ENCODE measurements at places on chromosomes 12 and 14.

GRCh38 chr12:130288206-130288605 lies 49.5 kb upstream of the PIWIL1 start:
- DNase-seq: no peak

- DNase-seq: peak; percentile 58
Observed at GRCh38 chr12:94074980-94075629, 73.3 kb upstream of the PLXNC1 start.

DNA sequence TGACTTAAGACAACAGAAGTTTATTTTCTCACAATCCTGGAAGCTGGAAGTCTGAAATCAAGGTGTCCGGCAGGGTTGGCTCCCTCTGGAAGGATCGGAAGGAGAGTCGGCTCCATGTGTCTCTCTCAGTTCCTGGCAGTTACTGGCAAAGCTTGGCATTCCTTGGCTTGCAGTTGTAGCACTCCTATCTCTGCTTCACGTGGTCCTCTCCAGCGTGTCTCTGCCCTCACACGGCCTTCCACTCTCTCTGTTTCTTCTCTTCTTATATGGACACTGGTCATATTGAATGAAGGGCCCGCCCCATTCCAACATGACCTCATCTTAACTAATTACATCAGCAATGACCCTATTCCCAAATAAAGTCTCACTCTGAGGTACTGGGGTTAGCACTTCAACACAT lies 60.1 kb upstream of the TUNAR start:
- no peak for DNase-seq

- no peak for DNase-seq
Observed at GRCh38 chr12:94832780-94833681, 170.5 kb downstream of the NDUFA12 start.

GRCh38 chr14:22566845-22567244 lies 22.2 kb downstream of the DAD1 start:
- DNase-seq: no peak

DNA sequence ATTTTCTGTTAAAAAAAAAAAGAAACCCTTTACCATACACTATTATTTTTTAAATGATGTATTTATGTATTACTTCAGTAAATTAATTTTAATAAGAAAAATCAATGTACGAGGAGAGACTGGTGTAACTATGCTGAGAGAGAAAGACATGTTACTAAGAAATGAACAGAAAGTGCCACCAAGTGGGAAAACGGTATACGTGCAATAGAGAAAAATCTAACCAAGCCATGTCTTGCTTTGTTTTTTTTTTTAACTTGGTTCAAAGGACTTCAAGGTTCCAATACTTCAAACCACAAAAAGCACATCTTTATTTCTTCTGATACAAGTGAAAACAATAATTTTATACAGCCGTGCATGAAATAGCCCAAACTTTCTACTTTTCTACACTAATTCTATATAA lies 22.9 kb downstream of the NDUFA12 start:
- no peak for DNase-seq

GRCh38 chr14:74202113-74202512 lies 37.1 kb upstream of the VSX2 start:
- no peak for DNase-seq

GRCh38 chr12:60672949-60673348 lies 1077.1 kb downstream of the SLC16A7 start:
- DNase-seq: no peak

DNA sequence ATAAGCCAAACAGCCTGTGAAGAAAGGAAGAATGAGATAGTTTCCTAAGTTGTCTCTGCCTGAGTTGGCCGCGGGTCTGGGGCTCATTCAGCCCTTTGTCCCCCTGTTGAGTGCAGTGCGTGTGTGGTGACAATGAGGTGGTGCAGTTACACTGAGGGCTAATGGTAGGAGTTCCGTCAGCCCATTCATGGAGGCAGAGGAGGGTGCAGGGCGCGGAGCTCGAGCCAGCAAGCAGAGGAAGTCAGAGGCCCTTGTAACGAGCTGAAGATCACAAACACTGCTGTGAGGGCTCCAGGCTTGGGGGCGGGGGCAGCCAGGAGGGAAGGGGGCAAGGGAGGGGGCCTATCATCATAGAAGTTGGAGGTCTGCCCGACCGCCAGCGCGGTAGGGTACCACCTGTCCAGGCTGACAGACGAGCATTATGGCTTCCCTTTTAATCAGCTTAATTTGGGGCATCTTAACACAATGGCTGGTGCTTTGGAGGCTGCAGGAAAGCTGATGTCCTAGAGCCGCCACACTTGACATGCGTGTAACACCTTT lies 20.5 kb downstream of the CCND2 start:
- no peak for DNase-seq

DNA sequence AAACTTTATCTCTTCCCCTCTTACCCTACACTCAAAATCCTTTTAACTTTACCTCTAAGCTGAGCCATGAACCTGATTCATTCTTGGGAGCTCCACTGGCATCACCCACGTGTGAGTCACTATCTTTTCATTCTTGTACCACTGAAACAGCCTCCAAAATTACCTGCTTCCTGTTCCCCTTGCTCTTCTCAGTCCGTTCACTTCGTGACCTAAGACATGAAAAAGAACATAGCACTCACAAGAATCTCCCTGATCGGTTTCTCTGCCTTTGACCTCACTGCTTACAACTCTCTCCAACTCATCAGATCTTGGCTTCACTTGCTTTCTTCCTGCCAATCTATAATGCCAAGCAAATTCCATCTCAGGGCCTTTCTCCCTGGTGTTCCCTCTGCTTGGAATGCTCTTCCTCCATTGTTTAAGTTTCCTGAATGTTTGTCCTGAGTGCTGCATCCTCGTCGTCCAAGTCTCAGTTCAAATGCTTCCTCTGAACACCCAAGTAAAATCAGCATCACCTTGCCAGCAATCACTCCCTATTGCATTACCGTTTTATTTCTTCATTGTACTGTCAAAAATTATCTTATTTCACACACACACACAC lies 9.2 kb downstream of the GLIPR1 start:
- DNase-seq: peak; percentile 27

- no peak for DNase-seq
Observed at GRCh38 chr12:71216725-71217579, 59.2 kb upstream of the TSPAN8 start.

DNA sequence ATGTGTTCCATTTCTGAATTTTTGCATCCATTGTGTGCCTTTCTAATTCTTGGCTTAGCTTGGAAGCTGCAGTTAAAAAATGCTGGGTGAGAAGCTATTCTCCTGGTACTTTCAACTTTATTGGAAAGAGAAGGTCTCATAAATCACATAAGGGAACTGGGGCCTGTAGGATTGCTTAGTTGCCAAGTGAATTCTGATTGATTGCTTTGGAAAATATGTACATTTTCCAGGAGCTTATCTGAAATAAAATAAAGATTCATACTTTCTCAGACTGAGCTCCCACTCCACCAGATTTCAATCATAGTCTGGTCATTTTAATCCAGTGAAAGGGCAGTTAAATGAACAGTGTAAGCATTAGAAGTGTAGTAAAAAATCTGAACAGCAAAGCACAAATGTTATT lies 50.0 kb upstream of the PRICKLE1 start:
- DNase-seq: no peak

DNA sequence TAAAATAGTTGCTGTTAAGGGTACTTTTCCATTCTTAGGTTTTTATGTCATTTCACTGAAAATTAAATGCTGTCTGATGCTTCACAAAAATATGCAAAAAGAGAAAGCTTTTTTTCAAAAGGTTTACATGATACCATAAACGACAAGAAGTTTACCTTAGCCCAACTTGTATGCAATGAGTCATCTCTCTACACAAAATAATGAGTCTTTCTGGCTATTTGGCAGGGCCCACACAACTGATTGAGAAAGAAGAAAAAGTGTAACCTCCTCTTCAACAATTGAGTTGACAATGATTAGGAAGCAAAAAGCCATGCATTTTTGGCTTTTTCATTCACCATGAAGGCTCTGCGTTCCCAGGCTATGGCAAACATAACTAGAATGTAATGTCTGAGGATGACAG lies 165.4 kb upstream of the CPNE8 start:
- DNase-seq: no peak

DNA sequence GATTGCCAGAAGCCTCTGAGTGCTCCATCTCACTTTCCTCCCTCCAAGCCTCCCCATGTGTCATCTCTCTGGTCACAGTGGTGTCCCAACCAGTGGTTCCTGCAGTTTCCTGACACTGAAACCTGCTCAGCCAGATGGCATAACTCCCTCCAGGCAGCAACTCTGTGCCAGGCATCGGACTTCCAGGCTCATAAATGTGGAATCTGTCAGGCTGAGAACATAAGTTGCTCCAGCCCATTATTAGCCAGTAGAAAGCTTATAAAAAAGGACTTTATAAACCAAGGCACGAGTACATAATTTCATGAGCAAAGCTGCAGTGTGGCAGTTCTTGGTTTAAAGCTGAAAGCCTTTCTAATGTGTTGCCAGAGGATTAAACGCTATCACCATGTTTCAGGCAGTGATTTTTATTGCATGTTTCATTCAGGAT lies 194.3 kb downstream of the DACT1 start:
- no peak for DNase-seq

- DNase-seq: no peak
Observed at GRCh38 chr14:90816681-90817436, 629 bp upstream of the TTC7B start.

DNA sequence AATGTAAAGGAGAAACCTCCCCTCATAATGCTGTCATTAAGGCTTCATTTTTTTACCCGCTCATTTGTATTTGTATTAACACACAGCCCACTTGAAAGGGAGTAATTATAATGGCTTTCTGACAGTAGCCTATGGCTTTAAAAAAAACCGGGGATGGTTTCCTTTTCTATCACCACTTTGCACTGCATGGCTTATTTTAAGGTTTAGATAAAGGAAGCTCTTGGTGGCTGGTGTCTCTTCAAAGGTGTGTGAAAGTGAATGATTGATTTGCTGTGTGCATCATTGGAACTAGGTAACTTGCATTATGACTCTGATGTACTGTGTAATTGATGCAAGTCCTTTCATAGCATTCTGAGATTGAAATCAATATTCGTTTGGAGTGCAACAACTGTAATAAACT lies 80.7 kb downstream of the NPAS3 start:
- no peak for DNase-seq

GRCh38 chr12:54419088-54419887 lies at the start of gene ITGA5:
Gene ITGA5 (minus strand): TSS chr12:54419266. CDS start chr12:54419198, 68 bp downstream.
- DNase-seq: peak; percentile 64

GRCh38 chr12:118175823-118176447 lies 40.0 kb downstream of the PEBP1 start:
- DNase-seq: no peak

DNA sequence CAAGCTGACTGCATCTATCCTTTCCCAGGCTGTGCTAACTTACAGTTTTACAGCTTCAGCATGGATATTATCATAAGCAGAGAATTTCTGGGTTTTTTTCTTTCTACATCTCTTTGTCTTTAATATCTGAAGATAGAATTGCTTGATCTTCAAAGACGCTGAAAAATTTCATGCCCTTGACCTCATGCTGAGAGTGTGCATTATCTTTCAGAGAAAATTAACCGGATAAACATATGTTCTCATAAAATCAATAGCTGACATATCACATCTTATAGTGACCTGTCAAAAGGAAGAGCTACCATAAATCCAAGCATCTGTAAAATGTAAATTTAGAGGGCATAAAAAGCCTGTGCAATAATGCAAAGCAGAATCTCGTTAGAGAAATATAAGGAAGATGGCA lies 1704.1 kb upstream of the FLRT2 start:
- DNase-seq: no peak

DNA sequence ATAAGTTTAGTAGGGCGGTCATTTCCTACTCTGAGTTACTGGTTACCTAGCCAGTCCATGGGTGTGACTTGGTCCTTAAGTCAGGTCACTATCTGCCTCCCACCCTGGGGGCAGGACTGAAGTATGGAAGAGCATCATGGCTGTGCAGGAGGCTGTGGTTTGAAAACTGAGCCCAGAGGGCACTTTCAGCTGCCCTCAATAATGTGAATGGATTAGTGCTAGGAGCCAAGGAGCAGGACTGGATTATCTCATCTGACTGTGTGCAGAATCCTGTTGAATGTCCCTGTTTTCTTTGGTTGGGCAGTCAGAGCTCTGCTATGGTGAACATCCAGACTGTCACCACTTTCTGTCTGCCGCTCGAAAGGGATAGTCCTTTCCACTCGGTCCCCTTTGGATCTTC lies 1.6 kb downstream of the ATXN7L3B start:
- no peak for DNase-seq

DNA sequence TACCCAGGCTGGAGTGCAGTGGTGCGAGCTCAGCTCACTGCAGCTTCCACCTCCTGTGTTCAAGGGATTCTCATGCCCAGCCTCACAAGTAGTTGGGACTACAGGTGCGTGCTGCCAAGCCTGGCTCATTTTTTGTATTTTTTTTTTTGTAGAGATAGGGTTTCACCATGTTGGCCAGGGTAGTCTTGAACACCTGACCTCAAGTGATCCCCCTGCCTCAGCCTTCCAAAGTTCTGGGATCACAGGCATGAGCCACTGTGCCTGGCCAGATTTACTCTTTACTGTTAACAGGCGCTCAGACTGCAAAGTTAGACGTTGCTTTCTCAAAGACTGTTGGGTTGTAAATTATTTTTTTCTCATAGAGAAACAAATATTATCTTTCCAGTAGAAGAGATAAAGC lies 46.1 kb upstream of the LRRK2 start:
- no peak for DNase-seq

DNA sequence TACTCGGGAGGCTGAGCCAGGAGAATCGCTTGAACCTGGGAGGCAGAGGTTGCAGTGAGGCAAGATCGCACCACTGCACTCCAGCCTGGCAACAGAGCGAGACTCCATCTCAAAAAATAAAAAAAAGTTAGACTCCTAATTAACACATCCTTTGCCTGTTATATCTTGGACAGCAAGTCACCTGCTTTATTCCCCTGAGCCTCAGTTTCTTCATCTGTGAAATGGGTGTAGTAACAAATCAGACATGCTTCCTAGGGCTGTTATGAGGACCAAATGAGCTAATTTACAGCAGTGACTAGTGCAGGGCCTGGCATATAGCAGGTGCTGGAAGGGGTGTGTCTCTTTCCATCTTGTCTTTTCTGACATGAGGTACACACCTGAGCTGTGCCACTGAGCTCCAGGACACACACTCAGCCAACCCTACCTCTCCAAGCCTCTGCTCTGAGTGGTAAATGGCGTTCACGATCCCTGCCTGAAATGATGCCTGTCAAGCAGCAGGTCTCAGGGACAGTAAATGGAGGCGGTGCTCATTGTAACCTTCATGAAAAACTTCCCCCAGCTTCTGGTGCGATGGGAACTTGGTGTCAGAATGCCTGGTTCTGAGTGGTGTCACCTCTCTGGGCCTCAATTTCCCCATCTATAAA lies 31.7 kb downstream of the FOXN4 start:
- DNase-seq: no peak

DNA sequence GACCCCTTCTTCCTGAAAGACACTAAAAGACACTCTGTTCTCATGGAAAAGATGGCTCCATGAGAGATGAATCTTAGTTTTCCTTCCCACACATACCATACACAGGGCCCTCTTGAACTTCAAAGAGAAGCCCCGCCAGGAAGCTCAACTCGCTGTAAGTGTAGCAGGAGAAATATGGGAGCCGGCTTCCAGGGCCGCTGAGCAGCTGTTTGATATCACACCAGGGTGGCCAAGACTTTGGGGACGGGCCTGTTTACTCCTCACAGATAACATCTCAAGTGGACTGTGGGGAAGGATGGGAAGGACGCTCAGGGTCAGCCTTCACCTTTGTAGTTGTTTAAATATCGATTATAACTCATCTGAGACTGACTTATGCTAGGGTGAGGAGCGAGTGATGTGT lies 235.5 kb upstream of the TBX3 start:
- DNase-seq: no peak

Measured in amniotic stem cell (primary cell).